ENCODE measurements at places on chromosomes 4 and X.

- no peak for DNase-seq
Measured at GRCh38 chrX:43481576-43481975, 174.5 kb upstream of the MAOA start.

- DNase-seq: no peak
Measured at GRCh38 chr4:140047017-140047640, 106.9 kb downstream of the MAML3 start.

DNA sequence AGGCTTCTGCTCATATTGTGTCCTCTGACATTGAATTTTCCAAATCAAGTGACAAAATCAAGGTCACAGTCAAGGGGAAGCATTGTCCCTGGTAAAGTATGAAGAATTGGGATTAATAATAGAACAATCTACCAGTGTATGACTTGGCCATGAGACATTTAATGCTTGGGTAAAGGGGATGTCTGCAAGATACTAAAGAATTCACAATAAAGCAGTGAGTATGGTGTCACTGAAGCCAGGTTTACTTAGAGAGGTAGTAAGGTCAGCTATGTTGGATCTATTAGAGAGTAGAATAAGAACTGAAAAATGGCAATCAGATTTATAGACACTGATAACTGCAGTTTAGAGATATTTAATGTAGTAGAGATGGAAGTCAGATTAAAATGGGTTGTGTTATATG, 349.2 kb downstream of the BMPR1B start:
- no peak for DNase-seq

GRCh38 chr4:6184169-6184568, 16.2 kb downstream of the JAKMIP1 start:
- DNase-seq: no peak

DNA sequence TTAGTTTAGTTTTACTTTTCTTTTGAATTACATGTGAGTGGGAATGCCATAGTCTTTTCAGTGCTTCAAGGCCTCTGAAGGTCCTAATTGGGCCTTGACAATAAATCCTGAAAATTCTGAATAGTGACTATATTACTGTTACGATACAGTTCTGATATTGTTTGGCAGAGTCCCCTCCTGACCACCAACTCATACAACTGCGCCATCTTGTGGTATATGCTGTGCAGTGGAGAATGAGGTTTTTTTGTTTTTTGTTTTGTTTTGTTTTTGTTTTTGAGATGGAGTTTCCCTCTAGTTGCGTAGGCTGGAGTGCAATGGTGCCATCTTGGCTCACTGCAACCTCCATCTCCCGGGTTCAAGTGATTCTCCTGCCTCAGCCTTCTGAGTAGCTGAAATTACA, 56.6 kb upstream of the CHRDL1 start:
- DNase-seq: no peak

- DNase-seq: no peak
Measured at GRCh38 chrX:118459494-118459893, 36.1 kb upstream of the DOCK11 start.

- no peak for DNase-seq
Measured at GRCh38 chrX:3567686-3568085, 145.8 kb downstream of the PRKX start.

- DNase-seq: no peak
Measured at GRCh38 chr4:107472265-107472948, 247.6 kb downstream of the PAPSS1 start.

DNA sequence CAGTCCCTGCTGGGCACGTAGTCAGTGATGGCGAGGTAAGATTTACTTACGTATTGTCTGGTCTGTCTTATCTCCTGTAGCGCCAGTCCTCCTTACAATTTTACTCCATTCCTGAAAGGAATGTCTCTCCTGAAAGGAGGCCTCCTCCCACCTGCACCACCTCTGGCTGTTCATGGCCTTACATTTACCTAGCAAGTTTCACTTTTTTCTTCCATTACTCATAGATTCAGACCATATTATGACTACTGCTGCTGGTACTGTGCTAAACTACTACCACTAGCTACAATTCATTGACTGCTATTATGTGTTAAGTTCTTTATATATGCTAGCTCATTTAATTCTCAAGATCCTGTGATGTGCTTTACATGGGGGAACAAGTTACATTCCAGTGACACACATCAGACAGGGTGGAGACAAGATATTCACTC, 189.9 kb downstream of the BMPR1B start:
- DNase-seq: no peak

DNA sequence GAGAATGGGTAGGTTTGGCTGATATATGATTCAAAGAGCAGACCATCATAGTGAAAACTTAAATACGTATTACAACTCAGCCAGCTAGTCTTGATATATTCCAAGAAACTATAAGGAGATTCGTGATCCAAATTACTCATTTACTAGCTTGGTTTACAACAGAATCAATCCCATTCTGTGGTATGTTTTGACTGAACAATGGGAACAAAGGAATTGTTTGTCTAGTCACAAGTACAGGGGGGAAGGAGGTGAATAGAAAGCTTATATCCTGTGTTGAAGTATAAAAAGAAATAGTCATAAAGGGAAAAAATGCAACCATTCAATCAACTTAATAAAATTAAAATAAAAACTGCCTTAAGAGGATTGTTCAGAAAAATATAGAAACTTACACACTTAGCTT, 17.0 kb downstream of the C4orf54 start:
- no peak for DNase-seq

- no peak for DNase-seq
Measured at GRCh38 chr4:159159611-159160010, 56.7 kb downstream of the RAPGEF2 start.
